ENCODE measurements at places on chromosomes 3 and 15.

- DNase-seq, result no peak
Observed at GRCh38 chr15:39582286-39582976, 1.6 kb downstream of the THBS1 start.

DNA sequence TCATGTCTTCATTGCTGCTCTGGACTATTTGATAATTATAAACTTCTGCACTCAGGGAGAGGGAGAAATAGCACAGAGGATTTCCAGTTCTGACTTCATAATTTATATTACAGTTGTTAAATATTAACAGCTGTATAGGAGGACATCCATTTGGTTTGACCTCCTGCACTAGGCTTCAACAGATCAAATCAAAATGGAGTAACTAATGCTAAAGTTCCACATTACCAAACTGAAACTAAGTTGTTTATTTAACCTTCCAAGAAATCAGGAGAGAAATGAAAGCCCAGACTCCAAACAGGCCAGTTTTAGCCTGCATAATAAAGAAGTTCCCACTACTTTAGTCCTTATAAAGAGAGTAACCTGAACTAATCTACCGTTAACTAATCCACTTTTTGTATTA lies 4.6 kb downstream of the PLSCR2 start:
- DNase-seq, result no peak

DNA sequence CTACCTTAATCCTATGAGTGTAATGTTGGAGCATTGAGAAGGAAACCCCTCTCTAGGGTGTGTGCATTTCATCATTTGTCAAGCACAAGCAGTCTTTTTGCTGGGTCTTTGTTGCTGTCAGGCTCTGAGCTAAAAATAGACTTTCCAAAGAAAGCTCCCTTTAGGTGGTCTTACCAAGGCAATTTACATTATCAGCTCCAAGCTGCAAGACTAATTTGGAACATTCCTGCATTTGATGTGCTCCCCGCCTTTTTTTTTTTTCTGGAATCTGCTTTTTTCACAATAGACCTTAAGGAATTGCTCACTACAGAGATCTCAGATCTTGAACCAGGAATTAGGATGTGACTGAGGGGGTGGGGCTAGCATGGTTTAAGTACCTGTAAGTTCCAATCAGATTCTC lies 60.6 kb upstream of the STAC start:
- no peak for DNase-seq

GRCh38 chr15:81740416-81740815 lies 305.4 kb downstream of the MEX3B start:
- DNase-seq, result no peak

DNA sequence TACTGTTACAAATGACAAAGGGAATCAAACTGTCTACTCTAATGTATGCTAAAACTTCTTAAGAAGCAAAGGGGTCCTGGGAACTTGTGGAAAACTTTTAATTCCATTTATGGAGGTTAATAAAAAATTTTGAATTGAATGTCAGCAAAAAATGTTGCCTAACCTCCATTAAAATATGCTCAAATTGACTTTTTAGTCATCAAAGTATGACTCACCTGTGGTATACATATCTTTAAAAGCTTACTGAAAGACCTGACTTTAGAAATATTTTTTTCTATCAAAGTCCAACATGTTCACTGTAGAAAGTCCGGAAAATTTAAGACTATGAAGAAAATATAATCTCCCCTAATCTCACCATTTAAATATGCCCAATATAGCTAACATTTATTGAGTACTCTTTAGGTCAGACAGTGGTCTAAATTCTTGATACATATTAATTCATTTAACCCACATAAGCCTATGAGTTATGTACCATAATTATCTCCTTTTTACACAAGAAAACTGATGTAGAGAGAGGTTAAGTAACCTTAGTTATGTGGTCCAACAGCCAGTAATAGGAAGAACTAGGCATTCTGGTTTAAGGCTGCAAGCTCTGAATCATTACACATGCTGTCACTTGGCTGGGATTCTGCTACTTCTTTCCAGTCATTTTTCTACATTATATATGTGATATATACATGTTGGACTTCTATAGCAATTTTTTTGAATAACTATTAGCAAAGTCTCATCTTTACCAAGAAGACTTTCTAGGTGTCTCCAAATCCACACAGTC lies 83.6 kb downstream of the PDZRN3 start:
- DNase-seq, result no peak

DNA sequence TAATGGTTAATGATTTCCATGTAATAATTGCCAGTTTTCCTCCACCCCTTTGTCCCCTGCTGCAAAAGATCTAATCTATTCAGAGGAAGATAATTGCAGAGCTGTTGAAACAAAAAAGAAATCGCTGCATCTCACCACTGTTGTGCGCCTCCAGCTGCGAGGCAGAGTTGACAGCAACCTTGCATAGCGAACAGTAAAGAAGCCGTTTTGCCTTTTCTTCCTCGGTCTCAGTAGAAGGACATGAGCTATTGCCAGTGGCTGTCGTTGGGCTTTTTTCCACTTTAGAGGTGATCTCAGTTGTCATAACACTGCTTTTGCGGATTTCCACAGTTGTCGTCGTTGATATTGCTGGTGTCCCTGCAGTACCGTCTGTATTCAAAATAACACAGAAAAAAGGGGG lies 314.2 kb downstream of the ZNF385D start:
- no peak for DNase-seq

DNA sequence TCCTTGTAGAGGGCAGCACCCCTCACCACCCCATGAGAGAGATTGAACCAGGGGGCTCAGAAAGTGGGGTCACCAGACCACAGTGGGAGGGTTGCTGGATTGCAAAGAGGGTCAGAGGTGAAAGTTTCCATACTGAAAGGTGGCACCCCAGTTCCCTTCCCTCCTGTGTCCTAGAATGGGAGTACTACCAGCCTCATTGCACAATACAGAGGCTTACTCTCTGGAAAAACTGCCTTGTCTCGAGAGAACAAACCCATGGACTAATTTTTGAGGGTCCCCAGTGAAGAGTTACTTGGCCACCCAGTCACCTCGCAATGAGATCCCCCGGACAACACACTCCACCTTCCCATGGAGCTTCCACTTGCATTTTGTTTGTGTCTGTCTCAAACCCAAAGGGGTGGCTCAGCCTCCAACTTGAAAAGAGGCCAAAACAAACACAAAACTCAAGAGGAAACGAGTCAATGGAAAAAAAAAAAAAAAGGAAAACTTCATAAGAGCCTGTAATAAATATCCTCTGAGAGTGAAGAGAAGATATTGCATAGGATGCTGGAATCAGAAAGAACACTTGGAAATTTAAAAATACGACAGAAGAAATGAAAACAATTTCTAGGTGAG lies 18.6 kb downstream of the MESP2 start:
- no peak for DNase-seq

- DNase-seq, result no peak
Observed at GRCh38 chr15:36390491-36390890, 188.9 kb upstream of the CDIN1 start.

- peak; percentile 31 for DNase-seq
Observed at GRCh38 chr3:5187920-5188418, 462 bp downstream of the EDEM1 start.

DNA sequence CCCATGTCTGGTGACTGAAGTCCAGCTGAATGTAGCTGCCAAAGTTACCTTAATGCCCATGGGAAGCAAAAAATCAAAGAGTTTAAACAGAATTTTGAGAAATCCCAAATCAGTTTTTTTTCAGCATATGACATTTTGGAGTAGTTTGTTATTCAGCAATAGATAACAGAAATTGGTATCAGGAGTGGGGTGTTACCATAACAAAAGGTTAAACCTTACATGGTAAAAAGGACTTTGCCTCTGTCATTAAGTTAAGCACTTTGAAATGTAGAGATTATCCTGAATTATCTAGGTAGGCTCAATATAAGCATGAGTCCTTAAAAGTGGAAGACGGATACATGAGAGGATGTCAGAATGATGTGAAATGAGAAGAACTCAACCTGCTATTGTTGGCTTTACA lies 32.1 kb downstream of the DTWD1 start:
- no peak for DNase-seq

DNA sequence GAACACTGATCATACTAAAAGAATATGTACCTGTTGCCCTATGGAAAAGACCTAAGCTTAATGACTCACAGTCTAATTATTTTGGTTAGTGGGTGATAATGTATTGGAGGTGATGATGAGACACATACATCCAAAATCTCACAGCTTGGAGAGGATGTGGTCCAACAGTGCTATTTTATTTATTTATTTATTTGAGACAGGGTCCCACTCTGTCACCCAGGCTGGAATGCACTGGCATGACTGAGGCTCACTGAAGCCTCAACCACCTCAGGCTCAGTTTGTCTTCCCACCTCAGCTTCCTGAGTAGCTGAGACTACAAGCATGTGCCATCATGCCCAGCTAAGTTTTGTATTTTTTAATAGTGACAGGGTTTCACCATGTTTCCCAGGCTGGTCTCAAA lies 35.0 kb downstream of the LPP start:
- no peak for DNase-seq

DNA sequence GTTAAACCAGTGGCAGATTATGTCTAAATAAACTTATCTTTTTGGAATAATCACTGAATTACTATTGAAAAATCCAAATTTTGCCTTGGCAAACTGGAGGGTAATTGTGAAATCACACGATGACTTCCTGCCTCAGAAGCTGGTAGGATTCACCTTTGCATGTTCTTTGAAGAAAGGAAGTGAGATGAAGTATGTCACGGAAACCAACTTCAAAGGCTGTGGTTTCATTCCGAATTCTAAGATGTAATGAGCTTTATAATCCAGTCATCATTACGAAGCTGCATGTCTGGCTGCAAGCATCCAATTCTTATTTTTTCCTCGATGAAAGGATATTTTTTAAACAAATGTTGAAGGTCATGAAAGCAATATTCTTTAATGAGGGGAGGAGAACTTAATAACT lies 15.0 kb upstream of the ZBED2 start:
- DNase-seq, result no peak

DNA sequence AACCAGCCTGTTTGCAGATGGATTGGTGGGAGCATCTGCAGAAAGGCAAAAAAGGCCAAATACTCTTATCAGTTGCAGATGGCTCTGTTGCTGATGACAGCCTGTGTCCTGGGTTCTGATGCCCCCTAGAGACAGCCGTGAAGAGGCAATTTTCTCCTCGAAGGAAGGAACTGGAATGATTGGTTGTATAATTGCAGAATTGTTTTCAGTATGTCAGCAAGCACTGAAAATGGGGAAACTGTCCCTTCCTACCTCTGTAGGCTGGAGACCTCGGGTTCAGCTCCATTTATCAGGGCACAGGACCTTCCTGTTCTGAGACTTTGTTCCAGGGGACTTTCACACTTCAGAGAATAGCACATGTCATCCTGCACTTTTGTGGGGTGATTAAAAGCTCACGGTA lies 103.0 kb downstream of the PGPEP1L start:
- DNase-seq, result no peak

DNA sequence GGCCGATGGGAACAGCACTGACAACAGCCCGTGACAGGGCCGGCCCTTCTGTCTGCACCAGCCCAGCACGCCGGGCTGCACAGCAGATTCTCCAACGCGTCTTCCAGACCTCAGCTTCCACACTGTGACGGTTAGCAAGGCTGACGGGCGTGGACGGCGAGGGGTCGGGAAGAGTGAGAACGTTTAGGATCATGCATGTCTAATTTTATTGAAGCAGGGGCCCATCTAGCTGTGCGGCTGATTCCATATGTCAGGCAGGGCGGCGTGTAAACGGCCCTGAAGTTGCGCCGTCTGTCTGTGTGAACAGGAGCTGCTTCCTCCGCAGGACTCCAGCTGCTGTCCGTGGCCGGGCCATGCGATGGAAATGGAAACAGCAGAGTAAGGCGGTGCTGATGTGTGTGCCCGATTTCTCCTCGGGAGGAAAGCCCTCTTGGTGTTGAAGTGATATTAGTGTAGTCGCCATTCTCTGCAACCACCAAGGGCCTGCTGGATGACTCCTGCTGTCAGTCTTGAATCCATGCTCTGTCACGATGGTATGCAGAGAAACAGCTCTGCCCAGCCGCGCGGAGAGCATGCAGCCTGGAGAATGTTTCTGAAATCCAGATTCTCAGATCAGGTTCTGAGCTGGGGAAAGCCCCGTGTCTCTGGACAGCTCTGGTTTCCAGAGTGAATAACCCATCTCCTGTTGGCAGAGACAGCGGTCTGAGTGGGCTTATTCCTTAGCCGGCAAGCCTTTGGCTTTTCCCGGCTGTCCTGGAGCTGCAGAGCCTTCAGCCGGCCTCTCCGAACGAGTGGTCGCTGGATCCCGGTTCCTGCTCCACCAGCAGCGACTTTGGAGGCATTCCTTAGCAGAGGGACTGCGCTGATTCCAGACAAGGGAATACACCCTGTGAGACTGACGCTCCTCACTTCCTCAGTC lies 158.1 kb upstream of the UBE3A start:
- DNase-seq, result no peak

DNA sequence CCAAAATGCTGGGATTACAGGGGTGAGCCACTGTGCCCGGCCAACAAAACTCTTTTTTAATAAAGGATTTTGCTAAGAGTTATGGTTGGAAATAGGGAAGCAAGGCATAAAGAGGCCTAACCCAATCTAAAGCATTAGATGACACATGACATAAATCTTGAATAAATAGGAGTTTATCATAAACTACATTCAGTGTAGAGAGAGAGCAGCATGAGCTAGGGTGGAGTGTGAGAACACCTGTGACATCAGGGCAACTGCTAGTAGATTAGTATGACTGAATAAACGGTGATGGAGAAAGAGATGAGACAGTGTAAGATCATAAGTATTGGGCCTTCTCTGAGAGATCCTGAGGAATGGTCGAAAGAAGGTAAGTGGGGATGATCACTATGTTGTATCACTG lies 63.7 kb downstream of the DPPA2 start:
- no peak for DNase-seq

GRCh38 chr3:43019826-43020225 lies 40.7 kb downstream of the GASK1A start:
- no peak for DNase-seq

DNA sequence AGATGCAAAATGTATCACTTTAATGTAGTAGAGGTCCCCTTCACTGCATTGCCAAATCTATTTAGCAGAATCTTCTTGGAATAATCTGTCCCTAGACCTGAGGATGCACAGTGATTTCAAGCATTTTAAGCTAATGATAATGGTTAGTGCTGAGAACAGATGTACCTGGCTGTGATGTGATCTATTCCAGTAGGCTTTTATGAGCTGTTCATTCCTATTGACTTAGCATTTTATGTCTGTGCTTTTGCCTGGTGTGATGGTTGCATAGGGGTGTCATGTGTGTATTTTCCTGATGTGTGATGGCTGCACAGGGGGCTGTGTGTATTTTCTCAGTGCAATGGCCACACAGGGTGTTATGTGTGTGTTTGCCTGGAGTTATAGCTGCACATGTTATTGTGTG lies 272.9 kb downstream of the TIGIT start:
- DNase-seq, result no peak

- no peak for DNase-seq
Observed at GRCh38 chr15:41877631-41878354, 16.1 kb downstream of the SPTBN5 start.
